ENCODE measurements at places on chromosomes 1 and 21.

DNA sequence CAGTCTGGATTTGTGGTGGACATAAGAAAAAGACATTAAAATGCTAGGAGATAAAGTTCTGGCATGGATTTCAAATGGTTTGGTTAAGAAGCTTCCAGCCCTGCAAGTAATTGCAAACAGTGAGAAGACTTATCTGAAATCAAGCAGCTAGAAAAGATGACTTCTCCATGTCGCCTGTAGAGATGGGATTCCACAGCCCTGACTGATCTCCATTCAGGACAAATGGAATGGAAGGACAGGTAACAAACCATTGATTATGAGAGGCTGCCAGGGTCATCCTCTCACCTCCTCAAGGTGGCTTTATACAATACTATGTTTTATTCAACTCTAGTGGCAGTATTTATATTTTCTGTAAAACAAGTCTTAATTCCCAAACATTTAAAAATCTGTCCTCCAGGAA, 237.9 kb downstream of the HLX start:
- no peak overlapping the region for H3K27ac ChIP-seq
- DNase-seq: no peak
- H3K36me3 ChIP-seq: no peaks in the 10 kb centered on the region
- H3K27me3 ChIP-seq: no peaks in the 10 kb centered on the region
- peaks cover 5% of the 10 kb centered on the region for H3K4me1 ChIP-seq
- H3K4me3 ChIP-seq: no peak overlapping the region

DNA sequence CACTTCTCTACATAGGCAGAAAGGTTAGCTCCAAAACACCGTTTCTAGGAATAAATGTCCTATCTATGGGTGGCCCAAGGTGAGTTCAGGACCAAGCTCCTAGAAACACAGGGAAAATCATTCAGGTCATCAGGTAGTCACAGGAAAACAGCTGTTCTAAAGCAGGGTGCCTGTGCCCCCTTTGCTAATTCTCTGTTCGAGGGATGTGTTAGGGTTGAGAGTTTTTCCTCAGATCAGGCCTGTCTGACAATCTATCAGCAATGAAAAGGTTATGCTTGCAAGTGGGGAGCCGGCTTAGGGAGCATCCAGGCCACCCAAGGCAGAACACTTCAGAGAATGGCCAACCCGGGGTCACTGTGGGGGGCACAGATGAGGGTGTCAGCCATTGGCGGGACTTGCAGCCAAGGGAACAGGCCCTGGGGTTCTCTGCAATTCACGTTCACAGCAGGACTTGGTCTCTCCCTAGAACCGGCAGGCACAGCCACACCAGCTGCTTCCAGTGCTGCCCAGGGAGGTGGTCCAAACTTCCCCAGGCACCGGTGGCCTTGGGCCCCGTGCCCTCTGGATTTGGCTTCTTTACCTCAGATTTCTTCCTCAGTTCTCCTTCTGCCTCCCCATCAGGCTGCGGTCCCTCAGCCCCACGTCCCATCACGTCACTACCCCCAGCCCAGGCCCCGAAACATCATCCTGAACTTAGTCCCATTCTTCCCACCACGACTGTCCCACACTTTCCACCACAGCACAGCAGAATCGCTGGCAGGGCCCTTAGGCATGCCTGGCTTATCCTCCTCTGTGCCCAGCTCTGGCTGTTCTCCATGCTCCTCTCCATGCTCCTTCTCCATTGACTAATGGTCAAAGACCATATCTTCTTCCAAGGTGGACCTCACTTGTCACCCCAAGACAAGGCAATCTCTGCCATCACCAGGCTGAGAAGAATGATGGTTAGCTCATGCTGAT, 11.0 kb downstream of the CD2 start:
- no peak for DNase-seq
- H3K4me3 ChIP-seq: no peak overlapping the region
- no peak overlapping the region for H3K27ac ChIP-seq
- no peaks in the 10 kb centered on the region for H3K36me3 ChIP-seq
- H3K4me1 ChIP-seq: peaks cover 17% of the 10 kb centered on the region

DNA sequence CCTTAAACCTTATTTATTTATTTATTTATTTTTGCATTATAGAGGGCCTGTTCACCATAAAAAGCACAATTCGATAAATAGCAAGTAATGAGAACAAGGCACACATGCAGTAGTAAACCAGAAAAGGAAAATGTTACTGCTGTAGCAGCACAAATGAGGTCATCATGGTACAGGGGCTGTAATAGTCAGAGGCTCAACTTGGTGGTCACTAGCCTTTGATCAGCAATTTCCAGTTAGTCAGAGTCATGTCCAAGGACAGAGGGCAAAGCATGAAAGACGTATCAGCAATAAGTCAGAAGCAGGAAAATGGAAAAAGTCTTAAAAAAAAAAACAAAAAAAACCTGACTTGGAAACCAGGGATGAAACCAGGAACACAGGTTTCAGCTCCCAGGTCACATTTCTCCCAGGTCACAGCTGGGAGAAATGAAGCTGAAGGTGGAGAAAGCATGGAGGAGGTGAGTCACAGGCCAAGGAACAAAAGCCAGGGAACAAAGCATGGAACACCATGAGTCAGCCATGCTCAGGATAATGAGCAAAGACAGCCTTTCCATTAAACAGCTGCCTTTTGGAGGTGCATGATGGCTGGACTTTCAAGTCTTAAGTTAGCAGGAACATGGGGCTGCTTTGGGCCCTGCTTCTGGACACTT, 556.3 kb downstream of the LTN1 start:
- no peaks in the 10 kb centered on the region for H3K27me3 ChIP-seq
- no peaks in the 10 kb centered on the region for H3K4me1 ChIP-seq
- H3K4me3 ChIP-seq: no peak overlapping the region

GRCh38 chr1:235068158-235069121, 60.2 kb downstream of the TOMM20 start:
- no peaks in the 10 kb centered on the region for H3K36me3 ChIP-seq
- H3K27ac ChIP-seq: no peak overlapping the region
- DNase-seq: no peak
- no peak overlapping the region for H3K4me3 ChIP-seq

- no peaks in the 10 kb centered on the region for H3K36me3 ChIP-seq
- H3K27ac ChIP-seq: no peak overlapping the region
- DNase-seq: no peak
- H3K4me3 ChIP-seq: no peak overlapping the region
- no peaks in the 10 kb centered on the region for H3K4me1 ChIP-seq
These were observed 89.9 kb upstream of the PDC start for GRCh38 chr1:186550832-186551231.

DNA sequence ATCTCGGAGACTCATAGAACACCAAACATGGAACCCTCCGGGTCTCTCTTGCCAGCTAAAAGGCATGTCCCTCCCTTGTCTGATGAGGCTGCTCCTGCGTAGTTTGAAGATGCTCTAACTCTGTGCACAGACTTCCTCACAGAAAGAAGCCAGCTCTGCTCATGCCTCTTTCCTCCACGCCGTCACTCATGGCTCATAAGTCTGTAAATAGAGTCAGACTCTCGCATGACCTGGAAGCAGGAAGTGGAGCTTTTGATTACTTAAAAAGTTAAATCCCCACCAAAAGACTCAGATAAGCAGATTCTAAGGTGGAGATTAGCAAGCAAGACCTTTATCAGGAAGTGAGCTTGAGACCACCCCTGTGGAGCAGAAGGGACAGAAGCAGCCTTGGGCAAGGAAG, 171.6 kb downstream of the TRIM33 start:
- no peak overlapping the region for H3K27ac ChIP-seq
- no peaks in the 10 kb centered on the region for H3K36me3 ChIP-seq
- peaks cover 26% of the 10 kb centered on the region for H3K4me1 ChIP-seq
- no peak for DNase-seq

- H3K4me1 ChIP-seq: peaks cover 4% of the 10 kb centered on the region
- H3K36me3 ChIP-seq: peaks cover 36% of the 10 kb centered on the region
- H3K27ac ChIP-seq: peak overlapping the region; percentile 73
- no peaks in the 10 kb centered on the region for H3K27me3 ChIP-seq
- DNase-seq: no peak
- peak overlapping the region; percentile 74 for H3K4me3 ChIP-seq
These were observed 406 bp downstream of the PUSL1 start for GRCh38 chr1:1308756-1309250.

- no peak overlapping the region for H3K27ac ChIP-seq
- H3K4me1 ChIP-seq: no peaks in the 10 kb centered on the region
- no peaks in the 10 kb centered on the region for H3K36me3 ChIP-seq
- H3K4me3 ChIP-seq: no peak overlapping the region
- no peak for DNase-seq
These were observed 10.5 kb upstream of the LRRC8D start for GRCh38 chr1:89810302-89810701.

GRCh38 chr1:161162806-161163205, 3.4 kb upstream of the PPOX start:
- H3K4me3 ChIP-seq: no peak overlapping the region
- DNase-seq: no peak
- no peak overlapping the region for H3K27ac ChIP-seq
- H3K4me1 ChIP-seq: peaks cover 3% of the 10 kb centered on the region

- no peaks in the 10 kb centered on the region for H3K4me1 ChIP-seq
- H3K4me3 ChIP-seq: no peak overlapping the region
- H3K27ac ChIP-seq: no peak overlapping the region
- no peak for DNase-seq
These were observed 160.5 kb upstream of the CACYBP start for GRCh38 chr1:174839211-174839610.

- peak; percentile 82 for DNase-seq
- H3K4me1 ChIP-seq: peaks cover 57% of the 10 kb centered on the region
- no peaks in the 10 kb centered on the region for H3K36me3 ChIP-seq
- H3K4me3 ChIP-seq: no peak overlapping the region
- H3K27me3 ChIP-seq: no peaks in the 10 kb centered on the region
These were observed 47.6 kb downstream of the IER5 start for GRCh38 chr1:181135815-181136737.

GRCh38 chr1:206782448-206782847, 10.2 kb upstream of the IL10 start:
- H3K27ac ChIP-seq: no peak overlapping the region
- DNase-seq: peak; percentile 51
- no peak overlapping the region for H3K4me3 ChIP-seq
- no peaks in the 10 kb centered on the region for H3K36me3 ChIP-seq
- H3K27me3 ChIP-seq: no peaks in the 10 kb centered on the region

DNA sequence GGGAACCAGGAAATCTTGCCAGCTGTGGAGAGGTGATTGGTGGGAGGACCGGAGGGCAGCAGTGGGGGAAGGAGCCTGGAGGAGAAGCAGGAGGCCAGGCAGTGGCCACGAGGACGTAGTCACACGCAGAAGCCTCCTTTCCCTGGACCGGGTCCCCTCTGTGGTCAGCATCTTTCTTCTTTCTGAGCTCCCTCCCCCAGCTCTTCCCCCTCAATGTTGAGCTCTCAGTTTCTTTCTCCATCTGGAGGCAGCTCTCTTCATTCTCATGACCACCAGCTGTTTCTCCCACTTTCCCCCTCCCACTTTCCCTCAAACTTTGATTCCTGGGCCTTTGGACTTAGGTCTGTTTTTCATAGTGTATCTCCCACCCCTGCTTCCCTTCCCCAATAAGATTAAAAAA, 18.3 kb downstream of the KIRREL1 start:
- no peaks in the 10 kb centered on the region for H3K4me1 ChIP-seq
- no peaks in the 10 kb centered on the region for H3K27me3 ChIP-seq
- no peaks in the 10 kb centered on the region for H3K36me3 ChIP-seq
- H3K4me3 ChIP-seq: no peak overlapping the region

DNA sequence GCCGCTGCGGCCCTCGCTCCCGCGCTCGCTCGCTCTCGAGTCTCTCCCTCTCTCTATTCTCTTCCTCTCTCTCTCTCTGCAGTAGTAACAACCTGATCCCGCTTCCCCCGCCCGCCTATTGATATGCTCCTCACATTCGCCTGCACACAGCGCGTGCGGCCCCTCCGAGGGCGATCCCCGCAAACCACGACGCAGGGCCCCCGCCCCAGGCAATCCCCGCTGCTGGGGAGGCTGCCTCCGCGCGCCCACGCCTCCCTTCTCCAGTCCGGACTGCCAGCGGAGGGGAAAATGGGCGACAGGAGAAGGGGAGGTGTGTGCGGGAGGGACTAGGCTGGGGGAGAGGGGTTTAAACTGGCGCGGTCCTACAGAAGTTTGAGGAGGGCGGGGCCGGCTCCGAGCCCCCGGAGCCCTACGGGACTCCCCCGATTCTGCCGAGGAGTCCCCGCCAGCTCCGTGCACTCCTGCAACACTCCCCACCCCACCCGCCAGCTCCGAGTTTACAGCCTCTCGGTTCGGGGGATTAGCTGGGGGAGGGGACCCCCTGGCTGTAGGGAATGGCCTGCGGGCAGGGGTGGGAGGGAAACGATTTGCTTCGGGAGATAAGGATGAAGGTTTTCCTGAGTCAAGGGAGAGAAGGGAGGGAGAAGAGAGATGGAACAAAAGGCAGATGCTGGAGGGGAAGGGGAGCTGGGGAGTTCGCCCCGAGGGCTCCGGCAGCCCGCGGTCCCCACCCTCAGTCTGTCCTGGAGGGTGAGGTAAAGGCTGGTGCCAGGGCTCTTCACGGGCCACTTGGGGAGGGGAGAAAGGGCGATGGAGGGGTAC, 66.6 kb downstream of the SYT2 start:
- H3K36me3 ChIP-seq: no peaks in the 10 kb centered on the region
- no peak overlapping the region for H3K4me3 ChIP-seq
- H3K4me1 ChIP-seq: peaks cover 17% of the 10 kb centered on the region
- H3K27ac ChIP-seq: no peak overlapping the region
- H3K27me3 ChIP-seq: peaks cover 31% of the 10 kb centered on the region

- H3K4me1 ChIP-seq: no peaks in the 10 kb centered on the region
- no peak for DNase-seq
- H3K4me3 ChIP-seq: no peak overlapping the region
- H3K27me3 ChIP-seq: no peaks in the 10 kb centered on the region
- no peaks in the 10 kb centered on the region for H3K36me3 ChIP-seq
These were observed 10.6 kb downstream of the LCA5L start for GRCh38 chr21:39434950-39435349.

DNA sequence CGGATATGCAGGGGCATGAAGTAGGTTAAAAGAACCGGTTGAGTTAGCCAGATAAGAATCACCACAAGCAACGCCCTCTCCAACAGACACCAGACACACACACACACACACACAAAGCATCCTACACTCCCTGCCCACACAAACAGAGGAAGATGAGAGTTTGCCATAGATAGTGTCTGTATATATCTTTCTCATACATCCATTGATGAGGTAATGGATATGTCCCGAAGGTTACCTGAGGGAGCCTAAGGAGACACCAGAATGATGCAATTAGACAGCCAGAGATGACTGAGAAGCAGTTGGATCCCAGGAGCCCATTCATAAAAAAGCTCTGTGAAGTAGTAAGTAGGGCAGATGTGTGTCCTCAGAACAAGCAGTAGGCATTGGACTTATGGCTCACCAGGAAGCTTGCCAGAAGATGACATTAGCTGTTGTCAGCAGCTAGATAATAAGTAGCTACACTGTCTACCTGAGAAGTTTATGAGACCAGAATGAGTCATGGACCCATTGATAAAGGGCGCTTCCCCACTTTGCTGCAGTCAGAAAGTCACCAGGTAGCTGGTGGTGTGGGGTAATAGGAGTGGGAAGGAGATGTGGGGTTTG, 247.0 kb downstream of the KCNT2 start:
- no peak overlapping the region for H3K27ac ChIP-seq
- no peak for DNase-seq
